Epithelial cell of umbilical artery (primary cell): ENCODE measurements at places on chromosomes 6 and 20. TPM values are rescaled to one million over a fixed set of nuclear protein-coding genes. Genes with fewer than 3 reads are reported as not detected.

The GRM1 gene
- not detected in 2 replicates for total RNA-seq

The NFKBIE gene
- total RNA-seq, result 10.4 and 28.7 TPM in 2 replicates

The C6orf52 gene
- 1.1 TPM in 1 of 2 replicates, not detected in the other for total RNA-seq

The GSTA5 gene
- total RNA-seq, result not detected in 2 replicates

The CCDC28A gene
- total RNA-seq, result 16.6 and 17.2 TPM in 2 replicates

The HSPA12B gene
- total RNA-seq, result 3.9 and 16.3 TPM in 2 replicates

The TAPBP gene
- total RNA-seq, result 37.7 and 46.4 TPM in 2 replicates

The GPR6 gene
- not detected in 2 replicates for total RNA-seq

The THBS2 gene
- total RNA-seq, result 3.6 and 6.5 TPM in 2 replicates

The MCHR2 gene
- total RNA-seq, result not detected in 2 replicates

The COL21A1 gene
- total RNA-seq, result 0.65 and 1.8 TPM in 2 replicates

The DUSP15 gene
- not detected in 2 replicates for total RNA-seq

The C20orf204 gene
- 2.6 and 3.0 TPM in 2 replicates for total RNA-seq

The STAU1 gene
- total RNA-seq, result 38.1 and 40.3 TPM in 2 replicates

The RCAN2 gene
- 0.32 TPM in 1 of 2 replicates, not detected in the other for total RNA-seq

The BMP7 gene
- total RNA-seq, result not detected in 2 replicates

The FAM217A gene
- total RNA-seq, result not detected in 2 replicates
